Upper lobe of right lung (tissue), 1 donor: ENCODE measurements at places on chromosomes 12 and 14. TPM values are rescaled to one million over a fixed set of nuclear protein-coding genes. Genes with fewer than 3 reads are reported as not detected.

GRCh38 chr14:72780751-72781150 is 113.2 kb downstream of the DPF3 start:
- no peak for DNase-seq
- no peaks in the 10 kb centered on the region for H3K36me3 ChIP-seq
- no peaks in the 10 kb centered on the region for H3K4me1 ChIP-seq
- H3K27ac ChIP-seq, result no peak overlapping the region
- no peaks in the 10 kb centered on the region for H3K27me3 ChIP-seq
- H3K4me3 ChIP-seq, result no peak overlapping the region

- no peaks in the 10 kb centered on the region for H3K36me3 ChIP-seq
- no peaks in the 10 kb centered on the region for H3K27me3 ChIP-seq
- no peak overlapping the region for H3K27ac ChIP-seq
- H3K4me3 ChIP-seq, result no peak overlapping the region
Measured at GRCh38 chr12:121388421-121388981, 11.4 kb upstream of the RNF34 start.

DNA sequence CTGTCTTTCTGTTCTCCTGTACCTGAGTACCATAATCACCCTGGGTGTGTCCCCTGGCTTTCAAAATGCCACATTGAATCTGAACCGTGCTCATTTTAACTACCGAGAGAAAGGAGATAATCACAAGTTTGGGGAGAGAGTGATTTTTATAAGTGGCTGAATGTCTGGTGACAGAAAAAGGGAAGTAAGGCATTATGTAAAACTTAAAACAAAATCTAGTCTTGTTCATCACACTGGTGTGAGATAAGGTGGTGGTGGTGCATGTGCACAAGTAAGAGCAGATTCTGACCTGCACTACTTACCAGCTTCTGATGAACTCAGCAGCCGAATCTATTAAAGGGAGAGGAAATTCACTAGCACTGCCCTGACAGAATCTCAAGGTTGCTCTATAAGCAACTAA is 56.3 kb downstream of the SPPL3 start:
- peaks cover 36% of the 10 kb centered on the region for H3K4me1 ChIP-seq
- no peaks in the 10 kb centered on the region for H3K27me3 ChIP-seq
- no peaks in the 10 kb centered on the region for H3K36me3 ChIP-seq
- no peak for DNase-seq
- H3K27ac ChIP-seq, result no peak overlapping the region
- H3K4me3 ChIP-seq, result no peak overlapping the region

- no peak overlapping the region for H3K4me3 ChIP-seq
- no peaks in the 10 kb centered on the region for H3K27me3 ChIP-seq
- no peaks in the 10 kb centered on the region for H3K36me3 ChIP-seq
- H3K4me1 ChIP-seq, result peaks cover 7% of the 10 kb centered on the region
Measured at GRCh38 chr12:31331242-31331641, 5.3 kb upstream of the SINHCAF start.

GRCh38 chr12:33427071-33427470 is 12.5 kb downstream of the SYT10 start:
- H3K27ac ChIP-seq, result no peak overlapping the region
- no peaks in the 10 kb centered on the region for H3K4me1 ChIP-seq
- no peaks in the 10 kb centered on the region for H3K36me3 ChIP-seq
- H3K27me3 ChIP-seq, result no peaks in the 10 kb centered on the region

- no peaks in the 10 kb centered on the region for H3K36me3 ChIP-seq
- no peak overlapping the region for H3K4me3 ChIP-seq
- H3K27ac ChIP-seq, result no peak overlapping the region
Measured at GRCh38 chr12:103368167-103368566, 127.6 kb downstream of the C12orf42 start.

DNA sequence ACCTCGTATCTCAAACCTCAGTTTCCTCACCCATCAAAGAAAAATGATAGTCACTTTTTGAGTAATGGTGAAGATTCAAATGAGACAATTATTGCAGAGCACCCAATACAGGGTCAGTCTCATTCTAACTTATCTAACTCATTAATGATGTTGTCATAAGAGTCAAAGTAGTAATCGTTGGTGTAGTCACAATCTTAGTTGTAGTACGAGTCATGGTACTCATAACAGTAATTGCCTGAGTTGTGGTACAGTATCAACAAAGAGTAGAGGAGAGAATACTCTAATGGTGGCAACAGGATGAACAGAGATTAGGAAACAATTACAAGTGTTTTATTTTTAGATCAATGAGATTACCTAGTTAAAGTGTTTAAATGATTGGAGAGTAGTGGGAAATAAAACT is 93.6 kb upstream of the TMTC2 start:
- no peaks in the 10 kb centered on the region for H3K27me3 ChIP-seq
- H3K36me3 ChIP-seq, result no peaks in the 10 kb centered on the region
- DNase-seq, result no peak
- no peaks in the 10 kb centered on the region for H3K4me1 ChIP-seq
- H3K27ac ChIP-seq, result no peak overlapping the region

Gene ZCRB1
- 36.2 TPM for total RNA-seq
